Stimulated activated CD8-positive, alpha-beta memory T cell treated with anti-CD3 and anti-CD28 coated beads, Interleukin-15, amount 100 ng/mL, for 1 hour (primary cell): ENCODE measurements at places on chromosomes 16 and 17.

- no peak for DNase-seq
Measured at GRCh38 chr16:69077251-69077650, 28.2 kb upstream of the HAS3 start.

DNA sequence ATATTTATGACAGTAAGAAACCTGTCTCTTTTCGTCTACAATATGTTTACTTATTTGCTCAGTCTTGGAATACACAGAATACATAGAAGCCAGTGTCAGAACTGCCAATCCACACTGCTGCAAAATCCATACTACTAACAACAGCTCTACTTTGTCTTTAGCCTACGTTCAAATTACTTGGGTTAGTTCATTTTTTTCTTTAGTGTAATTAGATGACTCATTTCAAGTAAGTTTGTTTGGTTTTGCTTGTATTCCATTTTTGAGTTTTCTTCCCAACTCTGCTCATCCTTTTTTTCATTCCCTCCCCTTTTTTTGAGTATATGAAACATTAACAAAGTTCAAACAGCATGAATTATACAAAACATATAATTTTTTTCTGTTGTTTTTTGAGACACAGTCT is 16.9 kb downstream of the CMC2 start:
- no peak for DNase-seq

DNA sequence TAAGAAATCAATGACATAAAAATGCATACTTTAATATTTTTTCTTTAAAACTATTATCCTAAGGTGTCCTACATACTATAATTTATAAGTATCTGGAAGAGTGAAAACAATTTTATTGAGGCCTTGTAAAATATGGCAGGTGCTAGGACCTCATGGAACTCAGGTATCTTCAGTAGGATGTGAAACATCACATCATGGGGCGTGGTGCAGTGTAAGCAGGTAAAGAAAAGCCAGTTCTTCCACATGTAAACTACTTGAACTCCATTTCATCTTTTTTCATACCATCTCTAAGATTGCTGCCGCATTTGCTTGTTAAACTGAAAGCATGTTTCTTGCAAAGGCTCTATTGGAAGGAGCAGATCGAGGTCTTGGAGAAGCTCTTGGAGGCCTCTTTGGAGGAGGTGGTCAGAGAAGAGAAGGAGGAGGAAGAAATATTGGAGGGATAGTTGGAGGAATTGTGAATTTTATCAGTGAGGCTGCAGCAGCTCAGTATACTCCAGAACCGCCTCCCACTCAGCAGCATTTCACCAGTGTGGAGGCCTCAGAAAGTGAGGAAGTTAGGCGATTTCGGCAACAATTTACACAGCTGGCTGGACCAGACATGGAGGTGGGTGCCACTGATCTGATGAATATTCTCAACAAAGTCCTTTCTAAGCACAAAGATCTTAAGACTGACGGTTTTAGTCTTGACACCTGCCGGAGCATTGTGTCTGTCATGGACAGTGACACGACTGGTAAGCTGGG is at the start of gene CAPNS2:
CAPNS2 (plus strand) TSS at position 253 of the 744 bp plus-strand sequence; CDS start at position 326, 73 bp downstream.
- DNase-seq: no peak

- no peak for DNase-seq
Measured at GRCh38 chr17:78901806-78902205, 1.2 kb downstream of the CEP295NL start.

DNA sequence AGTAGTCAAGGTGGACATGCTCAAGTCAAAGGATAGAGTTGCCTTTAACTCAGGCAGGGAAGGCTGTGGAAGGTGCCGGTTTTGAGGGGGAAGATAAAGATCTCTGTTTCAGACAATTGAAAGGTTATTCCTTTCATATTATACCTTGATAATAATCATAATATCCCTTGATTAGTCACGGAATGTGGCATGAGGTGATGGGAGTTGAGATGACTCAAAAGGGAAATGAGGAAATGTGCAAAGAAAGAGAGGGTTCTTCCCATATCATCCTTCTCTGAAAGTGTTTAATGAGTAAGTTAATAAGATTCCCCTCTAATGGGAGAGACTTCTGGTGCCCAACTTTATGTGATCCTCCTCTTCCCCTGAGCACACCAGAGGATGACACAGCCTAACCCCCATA is 43.1 kb upstream of the HS3ST2 start:
- no peak for DNase-seq
